ENCODE measurements at places on chromosomes 4 and X.

DNA sequence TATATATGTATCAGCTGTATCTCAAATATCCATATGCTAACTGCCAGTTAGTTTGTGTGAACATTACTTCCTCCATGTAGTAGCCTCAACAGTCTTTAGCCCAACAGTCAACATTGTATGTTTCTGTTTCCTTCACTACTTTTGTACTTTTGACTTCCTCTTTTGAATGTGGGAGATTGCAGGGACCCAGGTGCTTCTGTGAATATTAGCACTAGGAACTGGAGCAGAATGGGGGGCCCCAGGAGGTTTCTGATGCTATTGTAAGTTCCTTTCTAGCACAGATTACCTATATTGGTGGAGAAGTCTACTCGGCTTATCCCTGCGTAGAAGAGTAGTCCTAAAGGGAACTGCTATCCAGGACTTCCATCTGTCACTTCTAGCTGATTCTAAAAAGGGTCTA, 2.3 kb downstream of the PLAC8 start:
- DNase-seq, result no peak

GRCh38 chr4:78369679-78370078, 181.9 kb upstream of the ANXA3 start:
- DNase-seq, result no peak

DNA sequence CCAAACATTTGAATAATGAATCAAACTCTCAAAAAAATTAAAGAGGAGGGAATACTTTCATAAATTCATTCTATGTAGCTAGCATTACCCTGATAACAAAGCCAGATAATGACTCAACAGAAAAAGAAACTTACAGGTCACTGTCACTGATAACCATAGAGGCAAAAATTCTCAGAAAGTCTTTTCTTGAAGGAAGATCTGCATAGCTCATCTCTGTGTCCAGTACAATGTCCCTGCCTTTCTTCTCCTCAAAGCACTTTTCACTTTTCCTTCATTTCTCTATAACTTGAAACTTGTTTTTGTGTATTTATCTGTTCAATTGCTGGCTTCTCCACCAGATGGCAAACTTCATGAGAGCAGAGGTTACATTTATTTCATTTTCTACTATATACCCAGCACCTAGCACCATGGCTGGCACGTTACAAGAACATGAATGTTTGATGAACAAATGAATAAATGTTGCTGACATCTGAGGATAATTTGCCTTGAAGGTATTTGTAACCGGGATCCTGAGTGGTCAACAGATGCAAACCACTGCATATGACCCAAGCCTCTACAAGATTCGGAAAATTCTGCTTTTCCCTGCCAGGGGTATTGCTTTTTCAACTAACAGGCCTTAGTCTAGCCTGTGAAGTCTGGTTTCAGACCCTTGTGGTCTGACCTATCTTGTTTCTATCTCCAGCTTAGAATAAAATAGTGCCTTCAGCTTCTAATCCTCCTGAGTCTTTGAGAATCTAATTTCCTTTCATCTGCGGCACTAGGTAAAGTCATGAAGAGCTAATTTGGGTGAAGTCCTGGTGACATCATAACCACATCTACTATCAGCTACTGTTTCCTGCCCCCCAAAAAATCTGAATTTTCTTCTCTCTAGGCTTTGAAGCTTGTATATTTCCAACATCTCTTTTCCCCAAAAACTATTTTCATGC, 52.5 kb upstream of the ANTXR2 start:
- DNase-seq, result peak; percentile 8

GRCh38 chrX:6184900-6185515, 43.7 kb downstream of the NLGN4X start:
- no peak for DNase-seq

GRCh38 chrX:134634691-134635090, 23.6 kb downstream of the PLAC1 start:
- no peak for DNase-seq

DNA sequence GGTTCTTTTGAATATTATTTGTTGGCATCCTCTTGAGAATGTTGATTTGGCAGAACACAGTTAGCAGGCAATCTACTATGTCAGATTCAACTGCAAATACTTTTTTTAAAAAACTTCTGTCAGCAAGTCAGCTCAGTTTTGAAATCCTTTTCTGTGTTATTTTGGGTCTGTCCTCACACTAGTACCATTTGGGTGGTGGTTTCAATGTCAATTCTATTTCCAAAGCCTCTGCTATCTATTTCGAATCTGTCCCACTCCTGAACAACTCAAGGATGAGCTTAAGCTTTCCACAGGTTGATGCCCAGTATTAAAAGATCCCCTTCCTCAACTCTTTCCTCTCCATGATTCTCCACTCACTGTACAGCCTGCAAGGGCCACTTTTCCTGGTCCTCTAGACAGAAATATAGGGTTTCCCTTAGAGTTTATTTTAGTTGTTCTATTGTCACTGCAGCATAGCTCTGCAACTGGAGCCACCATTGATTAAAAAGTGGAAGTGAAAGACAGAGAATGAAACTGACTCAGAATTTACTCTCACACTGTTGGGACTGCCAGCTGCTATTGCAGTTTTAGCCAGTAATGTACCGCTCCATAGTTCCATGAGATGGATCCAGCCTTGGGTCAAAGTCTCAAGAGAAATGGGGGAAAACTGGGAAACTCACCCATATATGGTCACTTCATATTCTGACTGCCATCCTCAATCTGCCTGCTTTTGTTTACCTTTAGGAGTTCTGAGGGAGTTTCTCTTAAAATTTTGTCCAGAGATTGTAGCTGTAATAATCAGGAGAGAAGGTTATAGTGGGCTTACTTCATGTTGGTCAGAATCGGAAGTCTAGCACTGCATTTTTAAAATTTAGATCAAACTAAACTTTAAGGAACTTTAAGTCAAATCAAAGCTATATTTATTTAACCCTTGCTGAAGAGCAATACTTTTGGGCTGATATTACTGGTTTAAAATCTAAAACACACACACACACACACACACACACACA, 14.6 kb downstream of the HDX start:
- no peak for DNase-seq

- no peak for DNase-seq
Observed at GRCh38 chr4:189124149-189124758, 816.4 kb upstream of the FRG1 start.

GRCh38 chrX:100883654-100884053, 9.5 kb upstream of the NOX1 start:
- no peak for DNase-seq

DNA sequence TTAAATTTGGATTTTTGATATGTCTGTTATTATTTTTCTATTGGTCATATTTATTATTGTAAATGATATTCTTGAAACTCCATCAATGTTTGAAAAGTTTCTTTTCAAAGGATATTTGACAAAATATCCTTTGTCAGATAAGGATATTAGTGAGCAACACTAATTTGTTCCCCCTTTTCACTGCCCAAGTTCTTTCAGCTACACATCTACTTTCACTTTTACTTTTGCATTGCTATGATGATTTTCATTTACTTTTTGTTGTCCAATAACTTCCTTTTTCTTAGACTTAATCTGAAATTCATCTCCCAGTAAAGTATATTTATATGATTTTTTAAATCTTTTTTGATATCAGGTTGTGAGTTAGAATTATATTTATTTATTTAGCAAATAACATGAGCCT, 542.3 kb upstream of the ADGRL3 start:
- no peak for DNase-seq

DNA sequence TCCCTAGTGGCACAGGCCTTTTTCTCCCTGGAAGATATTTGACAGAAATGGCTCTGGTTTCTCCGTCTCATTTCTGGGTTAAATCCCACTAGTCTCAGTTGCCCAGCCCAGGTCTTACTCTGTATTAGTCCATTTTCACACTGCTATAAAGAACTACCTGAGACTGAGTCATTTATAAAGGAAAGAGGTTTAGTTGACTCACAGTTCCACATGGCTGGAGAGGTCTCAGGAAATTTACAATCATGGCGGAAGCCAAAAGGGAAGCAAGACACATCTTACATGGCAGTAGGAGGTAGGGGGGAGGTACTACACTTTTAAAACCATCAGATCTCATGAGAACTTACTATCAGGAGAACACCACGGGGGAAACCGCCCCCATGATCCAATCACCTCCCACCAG, 81.9 kb downstream of the FHDC1 start:
- DNase-seq, result no peak

DNA sequence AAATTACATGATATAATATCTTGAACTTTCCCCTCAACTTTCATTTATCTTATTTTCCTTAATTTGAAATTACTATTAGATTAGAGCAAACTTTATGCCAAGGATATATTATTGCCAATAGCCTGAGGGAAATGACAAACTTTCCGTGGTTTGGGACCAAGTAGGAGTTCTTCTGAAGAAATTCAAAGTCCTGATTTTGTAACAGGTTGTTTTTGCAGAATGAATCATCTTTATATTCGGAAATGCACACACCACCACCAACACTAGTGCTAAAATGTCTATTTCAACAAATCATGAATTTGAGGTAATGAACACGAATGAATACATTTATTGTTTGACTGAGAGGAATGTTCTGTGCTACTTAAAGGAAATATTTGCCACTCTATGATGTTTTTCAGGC, 226.7 kb downstream of the GRIA2 start:
- DNase-seq, result no peak

DNA sequence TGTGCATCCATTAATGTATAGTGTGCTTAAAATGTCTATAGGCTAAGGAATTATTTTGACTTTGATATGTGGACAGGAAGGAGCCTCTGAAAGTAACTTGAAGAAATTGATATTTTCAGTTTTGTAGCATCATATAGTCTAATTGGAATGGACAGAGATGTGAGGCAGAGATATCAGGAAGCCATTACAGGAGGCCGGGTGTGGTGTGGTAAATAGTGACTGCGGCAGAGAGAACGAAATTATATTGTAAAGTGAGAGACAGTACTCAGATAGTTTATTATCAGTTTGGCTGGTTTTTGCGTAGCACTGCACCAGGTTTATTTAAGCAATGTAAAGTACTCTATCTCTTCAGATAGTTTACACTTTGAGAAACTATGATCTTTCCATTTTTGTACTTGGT, 98.5 kb downstream of the RAP1GDS1 start:
- no peak for DNase-seq

GRCh38 chrX:19280636-19281035, 63.1 kb upstream of the PDHA1 start:
- no peak for DNase-seq

GRCh38 chrX:46587753-46588171, 14.2 kb downstream of the CHST7 start:
- no peak for DNase-seq

DNA sequence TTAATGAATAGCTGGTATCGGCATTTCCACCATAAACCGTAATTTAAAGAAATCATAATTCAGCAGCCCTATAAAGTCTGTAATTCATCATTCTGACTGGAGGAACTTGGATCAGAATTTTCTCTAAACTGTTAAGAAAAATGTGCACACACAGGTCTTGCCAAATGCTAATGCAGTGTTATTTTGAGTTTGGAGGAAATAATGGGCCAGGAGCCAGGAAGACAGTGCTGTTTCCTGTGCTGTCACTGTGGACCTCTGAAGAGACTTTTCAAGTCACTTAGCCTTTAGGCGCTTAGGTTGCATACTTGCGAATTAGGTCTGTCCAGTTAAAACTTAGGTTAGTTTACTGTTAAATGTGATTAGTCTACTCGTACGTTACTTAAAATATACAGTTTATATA, 137.5 kb upstream of the ANXA3 start:
- no peak for DNase-seq

DNA sequence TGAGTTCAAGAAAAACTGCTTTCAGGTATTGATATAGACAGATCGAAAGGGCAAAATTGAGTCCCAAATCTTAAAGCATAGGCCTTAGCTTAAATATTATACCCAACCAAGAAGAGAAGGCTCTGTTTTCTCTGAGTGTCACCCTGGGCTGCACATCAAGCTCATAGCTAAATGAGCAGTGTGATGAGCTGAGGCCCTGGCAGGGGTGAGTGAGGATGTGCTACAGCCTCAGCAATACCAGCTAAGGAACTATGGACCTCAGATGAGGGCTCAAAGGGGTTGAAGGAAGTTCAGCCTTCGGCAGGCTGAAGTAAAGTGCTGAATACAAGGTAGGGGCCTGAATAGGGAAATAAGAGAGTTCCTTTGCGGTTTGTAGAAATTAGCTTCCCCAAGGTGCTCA, 79.3 kb downstream of the FAM114A1 start:
- DNase-seq, result no peak

GRCh38 chr4:168979338-168979737, 30.7 kb downstream of the CBR4 start:
- no peak for DNase-seq

- DNase-seq, result no peak
Observed at GRCh38 chr4:121697564-121697963, 784 bp upstream of the ANXA5 start.

GRCh38 chrX:110168585-110168984, 149.3 kb downstream of the AMMECR1 start:
- no peak for DNase-seq

- no peak for DNase-seq
Observed at GRCh38 chr4:78863254-78863869, 75.9 kb downstream of the PAQR3 start.

DNA sequence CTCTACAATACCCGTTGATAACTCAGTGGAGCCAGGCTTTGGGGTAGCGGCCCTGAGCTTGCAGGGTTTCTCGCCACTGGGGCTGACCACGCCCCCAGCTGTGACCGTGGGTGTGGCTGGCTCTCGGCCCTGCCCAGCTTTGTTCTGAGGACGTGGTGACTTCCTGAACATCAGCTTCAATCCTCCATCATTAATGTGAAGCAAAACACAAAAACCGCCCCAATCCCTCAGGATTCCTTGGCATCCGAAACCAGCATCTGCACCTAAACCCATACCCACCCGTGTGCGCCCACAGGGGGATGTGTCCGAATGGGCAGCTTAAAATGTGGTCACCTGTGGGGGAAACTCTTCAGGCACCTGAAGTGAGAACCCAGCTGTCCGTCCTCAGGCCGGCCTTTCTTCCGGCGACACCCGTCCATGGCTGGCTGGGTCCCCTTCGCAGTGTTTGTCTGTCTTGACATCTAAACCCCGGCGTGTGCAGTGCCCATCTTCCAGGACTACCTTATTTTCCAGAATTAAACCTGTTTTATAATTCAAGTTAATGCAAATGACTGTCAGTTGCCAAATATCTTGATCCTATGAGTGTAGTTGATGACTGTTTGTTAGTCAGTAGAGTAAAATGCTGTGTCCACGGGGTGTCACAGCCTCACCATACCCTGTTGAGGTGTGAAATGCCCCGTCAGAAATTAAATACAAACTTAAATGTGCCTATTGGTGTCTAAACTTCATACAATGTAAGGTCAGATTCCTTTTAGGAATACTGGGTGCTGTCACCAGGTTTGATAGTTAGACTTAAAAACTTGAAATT, 27.3 kb downstream of the NELFA start:
- DNase-seq, result no peak

DNA sequence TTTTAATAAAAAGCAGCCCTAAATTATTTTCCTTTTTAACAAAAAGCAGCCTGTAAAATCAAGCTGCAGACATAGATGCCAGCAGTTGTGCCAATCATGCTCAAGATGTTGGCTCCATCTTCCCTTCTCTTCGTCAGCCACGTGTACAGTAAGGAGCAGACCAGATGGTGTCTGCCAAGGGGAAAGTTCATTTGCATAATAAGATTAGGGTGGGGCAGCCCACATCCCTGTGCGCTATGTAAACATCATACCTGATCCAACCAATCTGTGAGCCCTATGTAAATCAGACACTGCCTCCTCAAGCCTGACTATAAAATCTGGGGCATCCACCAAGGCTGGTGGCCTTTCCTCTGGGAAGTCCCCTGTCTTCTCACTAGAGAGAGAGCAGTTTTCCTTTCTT, 23.1 kb upstream of the C1GALT1C1 start:
- DNase-seq, result no peak
